Fibroblast of skin of scalp (primary cell): ENCODE measurements at places on chromosomes 11 and 22.

DNA sequence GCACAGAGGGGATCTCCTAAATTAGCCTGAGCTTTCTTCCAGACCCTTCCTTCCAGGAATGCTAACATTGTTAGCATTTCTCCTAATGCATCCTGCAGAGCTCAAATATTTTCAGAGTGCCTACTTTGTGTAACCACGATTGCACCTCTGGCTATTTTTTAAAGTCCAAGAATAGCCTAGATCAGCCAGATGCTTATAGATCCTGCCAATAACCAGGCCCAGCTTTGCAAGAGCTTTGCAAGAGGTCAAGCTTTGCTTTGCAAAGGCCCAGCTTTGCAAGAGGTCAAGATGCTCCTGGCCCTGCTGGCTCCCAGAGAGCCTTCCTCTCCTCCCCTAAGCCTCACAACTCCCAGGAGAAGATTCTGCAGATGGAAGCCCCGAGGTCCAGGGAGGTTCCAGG lies 491.9 kb downstream of the MN1 start:
- peak; percentile 43 for DNase-seq

DNA sequence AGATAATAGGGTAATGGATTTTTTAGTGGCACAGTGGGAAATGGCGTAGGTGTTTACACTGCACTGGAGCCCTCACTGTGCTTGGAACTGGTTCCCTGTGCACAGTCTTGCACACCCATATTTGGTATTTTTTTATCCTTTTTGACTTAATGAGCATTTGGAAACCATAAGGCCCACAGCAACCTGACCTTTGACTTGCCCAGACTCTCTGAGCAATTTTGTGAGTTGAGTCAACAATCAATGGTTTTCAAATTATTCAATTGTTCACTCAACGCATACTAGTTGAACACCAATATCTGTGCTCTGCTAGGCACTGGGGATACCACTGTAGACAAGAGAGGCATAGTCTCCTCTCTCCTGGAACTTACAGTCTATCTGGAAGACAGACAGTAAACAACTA lies 14.3 kb downstream of the CD44 start:
- no peak for DNase-seq

DNA sequence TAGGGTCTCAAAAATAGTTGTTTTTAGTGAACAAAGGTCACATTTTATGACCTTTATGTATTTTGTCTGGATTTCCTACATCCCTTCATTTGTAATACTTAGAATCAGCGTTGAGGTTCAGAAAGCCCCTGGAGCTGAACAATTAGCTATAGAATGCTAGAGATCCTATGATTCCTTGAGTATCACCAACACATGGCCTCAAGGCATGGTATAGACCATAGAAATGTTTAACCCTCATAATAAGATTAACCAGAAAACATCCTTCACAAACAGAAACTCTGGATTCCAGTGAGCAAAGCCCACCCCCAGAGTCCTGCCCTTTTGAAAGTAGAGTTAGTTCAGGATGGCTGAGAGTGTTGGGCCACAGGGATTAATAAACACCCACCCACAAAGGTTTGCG lies 77.3 kb downstream of the CYB5R2 start:
- no peak for DNase-seq

DNA sequence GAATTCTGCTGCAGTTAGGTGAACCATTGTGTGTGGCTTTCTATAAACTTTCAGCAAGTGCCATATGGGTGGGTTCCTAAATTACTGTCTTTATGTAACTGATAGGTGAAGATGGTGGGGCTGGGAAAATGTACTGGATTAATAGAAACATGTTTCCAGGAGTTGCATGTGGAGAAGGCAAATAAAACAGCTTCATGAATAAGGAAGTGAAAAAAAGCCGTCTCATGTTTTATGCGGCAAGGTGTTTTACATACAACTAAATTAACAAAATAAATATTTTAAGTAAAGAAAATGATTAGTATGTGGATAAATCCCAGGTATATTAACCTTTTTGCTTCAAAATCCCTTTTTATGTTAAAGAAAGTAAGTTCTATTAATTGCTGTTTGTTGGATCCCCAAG lies 67.2 kb downstream of the EXT2 start:
- no peak for DNase-seq

GRCh38 chr11:83158357-83158786 lies 1.4 kb downstream of the PCF11 start:
- DNase-seq = peak; percentile 9

DNA sequence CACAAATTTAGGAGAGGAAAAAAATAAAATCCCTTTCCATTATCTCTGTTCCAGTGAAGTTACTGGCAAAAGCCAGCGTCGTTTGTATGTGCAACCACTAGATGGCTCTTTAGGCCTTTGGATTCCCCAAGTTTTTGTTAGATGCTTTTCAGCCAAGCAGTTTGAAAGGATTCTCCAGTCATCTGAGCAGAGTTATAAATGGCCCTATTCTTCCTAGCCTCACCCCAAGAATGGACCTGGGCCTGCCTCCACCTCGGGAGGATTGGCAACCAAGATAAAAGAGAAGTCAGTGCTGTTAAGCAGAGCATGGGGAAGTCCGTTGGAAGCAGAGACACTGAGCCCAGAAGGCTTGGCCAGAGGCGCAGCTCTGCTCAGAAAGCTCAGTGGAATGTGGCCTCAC lies 15.4 kb downstream of the FAM181B start:
- peak; percentile 44 for DNase-seq

GRCh38 chr11:3202759-3203158 lies 15.9 kb downstream of the MRGPRG start:
- DNase-seq = no peak

DNA sequence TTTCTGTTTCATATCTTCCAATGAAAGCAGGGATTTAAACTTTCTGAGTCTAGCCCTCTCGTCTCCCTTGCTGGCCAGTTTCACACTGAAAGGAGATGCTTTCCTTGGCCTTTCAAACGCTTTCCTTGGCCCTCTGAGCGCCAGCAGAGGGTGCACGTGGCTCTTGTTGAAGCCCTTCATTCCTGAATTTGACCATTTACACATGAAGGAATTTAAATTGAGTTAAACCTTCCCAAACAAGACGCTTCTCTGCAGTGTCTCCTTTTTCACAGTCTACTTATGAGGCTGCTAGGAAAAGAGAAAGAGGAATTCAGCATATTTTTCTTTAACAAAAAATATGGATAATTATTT lies 21.6 kb downstream of the NNMT start:
- peak; percentile 68 for DNase-seq

DNA sequence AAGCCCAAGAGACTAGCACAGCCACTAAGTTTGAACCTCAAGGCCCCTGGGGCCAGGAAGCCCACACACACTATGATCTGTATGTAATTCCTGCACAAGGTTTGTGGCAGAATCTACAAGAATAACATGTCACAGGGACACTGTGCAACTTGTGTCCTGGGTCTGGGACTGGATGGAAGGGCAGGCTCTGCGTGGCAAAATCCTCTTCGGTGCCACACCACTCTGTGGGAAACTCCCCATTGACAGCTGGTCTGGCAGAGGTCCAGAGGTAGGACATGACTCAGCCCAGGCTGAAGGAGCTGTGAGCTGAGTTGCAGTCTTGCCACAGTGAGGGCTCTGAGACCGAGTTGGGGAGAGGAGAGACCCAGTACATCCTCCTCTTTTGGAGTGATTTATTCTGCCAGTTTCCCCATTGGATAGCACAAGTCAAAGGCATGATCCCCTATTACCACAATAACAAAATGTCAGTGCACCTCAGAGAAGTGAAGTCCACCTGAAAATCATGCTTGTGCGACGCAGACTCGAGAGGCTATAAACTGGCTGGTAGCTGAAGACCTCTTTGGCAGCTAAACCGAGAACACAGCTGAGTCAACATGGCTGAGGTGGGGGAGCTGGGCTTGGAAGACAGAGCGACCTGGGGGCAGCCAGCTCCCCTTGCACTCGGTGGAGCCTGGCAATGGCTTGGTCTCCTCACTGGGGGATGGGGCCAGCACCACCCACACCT lies 23.3 kb upstream of the SERPIND1 start:
- DNase-seq = peak; percentile 83

GRCh38 chr11:124791626-124792341 lies 8.4 kb downstream of the MSANTD2 start:
- no peak for DNase-seq

DNA sequence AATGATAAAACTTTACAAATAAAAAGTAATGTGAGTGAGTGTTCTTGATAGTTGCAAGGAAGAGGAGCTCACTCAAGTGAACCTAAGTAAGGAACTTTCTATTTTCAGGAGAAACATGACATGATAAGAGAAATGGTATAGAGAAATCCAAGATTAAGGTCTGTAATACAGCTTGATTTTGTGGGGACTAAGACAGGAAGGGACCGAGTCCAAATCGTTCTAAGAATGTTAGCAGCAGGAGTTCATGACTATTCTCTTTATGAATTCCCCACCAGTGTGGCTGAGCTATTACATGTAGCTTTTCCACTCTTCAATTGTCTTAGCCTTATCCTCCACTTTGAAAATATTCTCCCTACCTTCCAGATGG lies 698.6 kb upstream of the ARHGAP42 start:
- no peak for DNase-seq

GRCh38 chr22:27438271-27438980 lies 363.1 kb downstream of the MN1 start:
- peak; percentile 44 for DNase-seq

- no peak for DNase-seq
These were observed 222.1 kb upstream of the ANO3 start for GRCh38 chr11:26109658-26110368.
